NCI-H2029 treated with DMSO at 0.1 percent for 48 hours (cell line): ENCODE measurements at places on chromosomes 2 and 18.

DNA sequence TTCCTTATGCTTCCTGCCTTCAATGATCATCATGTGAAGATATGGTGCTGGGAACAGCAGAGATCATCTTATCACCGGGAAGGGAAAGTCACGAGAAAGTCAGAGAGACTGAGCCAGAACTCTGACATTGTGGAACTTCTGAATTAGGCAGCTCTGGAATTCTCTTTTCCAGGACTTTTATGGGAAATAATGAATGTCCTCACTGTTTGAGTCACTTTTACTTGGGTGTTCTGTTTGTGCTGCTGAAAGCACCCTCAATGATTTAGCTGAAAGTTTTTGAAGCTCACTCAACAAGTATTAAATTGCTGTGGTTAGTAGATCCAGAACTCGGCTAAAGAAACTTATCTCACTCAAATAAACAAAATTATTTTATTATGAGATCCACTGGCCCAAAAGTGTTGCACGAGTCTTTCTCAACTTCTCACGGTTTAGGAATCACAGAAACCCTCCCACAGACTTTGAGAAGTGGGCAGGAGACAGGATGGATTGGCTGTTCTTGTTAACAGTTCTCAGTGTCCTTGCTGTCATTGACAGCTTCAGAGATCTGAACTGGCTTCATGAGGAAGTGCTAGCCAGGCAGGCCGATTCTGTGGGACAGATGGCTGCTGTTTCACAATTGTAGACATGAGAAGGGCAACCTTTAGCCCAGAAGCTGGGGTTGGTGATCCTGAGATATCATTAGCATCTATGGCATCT is 26.4 kb upstream of the ATRAID start:
- DNase-seq, result no peak

- no peak for DNase-seq
These were observed 479.4 kb upstream of the MYT1L start for GRCh38 chr2:2810504-2810903.

- DNase-seq, result no peak
These were observed 1090.2 kb downstream of the SUCLG1 start for GRCh38 chr2:83368916-83369315.

DNA sequence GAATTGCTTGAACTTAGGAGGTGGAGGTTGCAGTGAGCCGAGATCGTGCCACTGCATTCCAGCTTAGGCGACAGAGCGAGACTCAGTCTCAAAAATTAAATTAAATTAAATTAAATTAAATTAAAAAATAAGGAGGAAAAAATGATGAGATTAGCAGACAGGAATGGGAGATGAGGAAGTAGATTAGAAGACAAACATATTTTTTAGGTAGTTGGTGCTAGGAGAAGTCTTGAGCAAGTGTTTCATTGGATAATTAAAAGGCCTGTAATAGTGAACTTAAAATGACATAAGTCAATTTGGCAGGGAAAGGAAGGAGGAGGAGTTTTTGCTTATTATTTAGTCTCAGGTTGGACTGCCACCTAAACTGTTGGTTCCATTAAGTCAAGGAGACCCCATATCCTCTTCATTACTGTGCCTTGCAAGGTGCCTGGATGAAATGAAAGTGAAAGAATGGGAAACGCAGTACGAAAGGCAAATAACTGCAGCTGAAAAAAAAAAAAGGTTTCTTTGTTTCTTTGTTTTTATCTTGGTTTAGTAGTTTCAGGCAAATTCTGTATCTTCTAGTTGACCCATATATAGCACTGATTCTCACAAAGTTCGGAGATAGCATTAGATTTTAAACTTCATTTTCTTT is 162.0 kb downstream of the SLC8A1 start:
- DNase-seq, result no peak

- no peak for DNase-seq
These were observed 37.0 kb downstream of the PIK3C3 start for GRCh38 chr18:41992066-41992465.

- DNase-seq, result no peak
These were observed 20.2 kb upstream of the ACVR2A start for GRCh38 chr2:147824620-147825019.

DNA sequence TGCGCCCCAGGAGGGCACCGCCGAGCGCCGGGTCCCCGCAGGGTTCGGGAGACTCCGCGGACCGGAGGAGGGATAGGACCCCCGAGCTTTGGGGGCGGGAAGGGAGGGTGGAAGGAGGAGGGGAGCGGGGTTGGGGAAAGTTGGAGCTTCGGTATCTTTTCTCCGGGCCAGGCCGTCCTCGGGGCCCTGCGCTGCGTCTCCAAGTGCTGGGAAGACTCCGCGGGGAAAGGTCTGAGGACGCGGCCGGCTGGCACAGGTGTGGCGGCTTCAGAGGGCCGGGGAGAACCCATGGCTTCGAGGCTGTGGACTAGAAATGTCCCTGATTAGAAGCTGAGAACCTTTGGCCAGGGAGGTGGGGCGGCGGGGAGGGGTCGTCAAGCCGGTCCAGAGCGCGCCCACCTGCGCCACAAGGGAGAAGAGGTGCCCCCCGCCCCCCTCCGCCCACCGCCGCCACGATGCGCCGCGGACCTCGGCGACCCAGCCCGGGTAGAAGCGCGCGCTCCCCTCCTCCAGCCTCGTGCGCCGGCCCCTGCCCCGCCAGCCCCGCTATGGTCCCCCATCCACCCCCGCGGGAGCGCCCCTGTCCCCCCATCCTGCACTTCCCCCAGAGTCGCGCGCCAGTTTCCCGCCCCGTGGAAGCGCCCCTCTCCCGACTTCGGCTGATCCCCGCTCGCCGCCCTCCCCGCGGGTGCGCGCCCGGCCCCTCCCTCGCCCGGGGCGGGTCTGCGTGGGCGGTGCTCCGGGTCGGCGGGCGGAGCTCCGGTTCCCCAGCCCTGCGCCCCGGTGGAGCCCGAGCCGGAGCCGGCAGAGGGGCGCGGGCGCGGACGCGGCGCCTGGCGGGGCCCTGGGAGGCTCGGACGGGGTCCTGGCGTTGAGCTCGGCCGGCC is at the start of gene SNTG2:
Gene SNTG2 (plus strand): TSS at position 770 of the 887 bp plus-strand sequence. CDS start 148 bp downstream, outside the sequence.
- no peak for DNase-seq

DNA sequence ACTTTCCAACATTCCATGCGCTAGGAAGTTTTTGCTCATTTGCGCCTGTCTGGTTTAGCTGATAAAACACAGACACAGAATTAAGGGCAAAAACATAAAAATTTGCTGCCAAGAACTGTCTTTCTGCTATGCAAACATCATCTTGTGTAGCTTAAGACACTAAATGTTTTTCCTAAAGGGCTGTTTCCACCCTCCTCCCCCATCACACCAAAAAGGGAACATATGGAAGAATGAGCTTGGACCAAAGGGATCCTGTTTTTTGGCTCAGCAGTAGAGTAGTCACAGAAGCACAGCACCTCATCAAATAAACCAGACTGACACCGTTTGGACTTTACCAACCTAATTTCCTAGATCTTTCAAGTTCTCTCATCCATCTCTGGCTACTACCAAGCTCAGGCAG is 210.1 kb downstream of the ZNF521 start:
- no peak for DNase-seq

DNA sequence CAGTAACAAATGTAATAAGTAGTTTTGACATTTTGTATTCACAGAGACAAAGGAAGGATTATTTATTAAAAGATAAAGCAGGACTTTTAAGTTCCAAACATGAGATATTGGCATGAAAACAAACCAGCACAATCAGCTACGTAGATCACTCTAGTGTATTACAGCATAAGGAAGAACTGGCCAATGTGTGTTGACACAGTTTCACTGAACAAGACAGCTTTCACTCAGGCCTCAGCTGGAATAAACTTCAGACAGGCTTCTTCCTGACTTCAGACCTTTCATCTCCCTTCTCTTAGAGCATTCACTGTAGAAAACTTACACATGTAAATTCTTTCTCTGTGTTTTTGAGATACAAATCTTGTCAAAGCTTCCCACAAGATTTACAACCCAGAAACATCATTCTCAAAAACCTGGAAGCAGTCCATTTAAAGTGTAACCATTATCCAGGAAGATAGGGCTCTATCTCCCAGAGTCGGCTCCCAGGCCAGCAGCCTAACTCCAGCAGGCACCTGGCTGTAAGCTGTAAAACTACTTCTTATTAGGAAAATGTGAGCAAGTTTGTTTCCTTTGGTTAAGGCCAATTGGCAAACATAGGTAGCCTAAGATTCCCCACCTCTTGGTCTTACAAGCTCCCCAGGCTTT is 768.3 kb upstream of the CDH7 start:
- no peak for DNase-seq
